ENCODE measurements at places on chromosomes 16 and 17.
A peak's percentile ranks its signal among the peaks of the same experiment; 100 is the strongest.

GRCh38 chr17:75817571-75817970, 26.6 kb downstream of the UNC13D start:
- DNase-seq: no peak

- DNase-seq: no peak
These were observed 11.4 kb downstream of the CCR7 start for GRCh38 chr17:40553694-40554534.

GRCh38 chr17:56549501-56549900, 44.0 kb upstream of the NOG start:
- DNase-seq: no peak

DNA sequence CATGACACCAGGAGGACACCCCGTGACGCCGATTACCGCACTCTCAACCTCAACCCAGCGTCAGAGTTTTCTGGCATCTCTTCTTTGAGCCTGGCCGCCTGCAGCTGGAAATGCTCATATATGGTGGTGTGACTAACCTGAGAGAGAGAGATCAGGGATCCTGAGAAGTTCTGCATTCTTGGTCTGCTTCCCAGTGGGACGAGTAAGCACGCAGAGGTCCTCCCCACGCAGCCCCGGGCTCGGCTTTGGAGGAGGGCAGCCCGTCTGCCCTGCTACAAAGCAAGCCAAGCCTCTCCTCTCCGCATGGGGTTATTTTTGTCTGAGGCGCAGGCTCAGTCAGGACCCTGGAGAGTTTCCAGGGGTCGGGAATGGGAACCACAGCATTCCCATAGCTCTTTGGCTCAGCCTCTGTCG, 16.5 kb downstream of the CRISPLD2 start:
- peak; percentile 96 for DNase-seq

GRCh38 chr17:58531661-58532554, 17.5 kb upstream of the MTMR4 start:
- no peak for DNase-seq

DNA sequence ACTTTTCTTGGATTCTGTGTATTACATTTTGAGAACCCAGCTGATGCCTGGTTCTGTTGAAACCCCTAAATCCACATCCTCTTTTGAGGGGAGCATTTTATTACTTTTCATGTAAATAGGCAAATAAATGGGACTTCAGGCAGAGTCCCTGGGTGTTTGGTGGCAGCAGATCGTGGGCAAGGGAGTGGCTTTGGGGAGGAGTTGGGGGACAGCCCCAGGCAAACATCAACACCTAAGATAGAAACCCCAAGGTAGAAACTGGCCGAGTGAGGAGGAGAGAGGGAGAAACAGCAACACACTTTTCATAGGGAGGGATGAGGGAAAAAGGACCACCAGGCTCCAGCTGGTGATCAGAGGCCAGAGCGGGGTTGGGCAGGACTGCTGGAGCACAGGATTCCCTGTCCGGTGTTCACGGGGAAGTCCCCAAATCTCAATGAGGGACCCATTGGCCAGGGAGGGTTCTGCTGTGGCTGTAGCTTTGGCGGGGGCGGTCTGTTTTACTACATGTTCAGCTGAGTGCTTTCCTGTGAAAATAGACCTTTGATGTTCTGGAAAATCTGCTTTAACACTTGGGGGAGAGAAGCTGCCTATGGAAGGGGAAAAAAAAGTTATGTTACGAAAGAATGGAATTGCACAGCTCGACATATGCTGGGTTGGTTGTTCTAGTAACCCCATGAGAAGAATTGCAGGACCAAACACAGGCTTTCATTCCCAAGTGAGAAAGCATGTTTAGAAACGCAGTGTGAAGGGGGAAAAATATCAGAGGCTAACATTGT, 46.6 kb downstream of the MSI2 start:
- no peak for DNase-seq

- no peak for DNase-seq
These were observed 487 bp downstream of the CREBBP start for GRCh38 chr16:3879887-3880564.

- no peak for DNase-seq
These were observed 27.2 kb upstream of the TOB1 start for GRCh38 chr17:50893183-50893993.

- DNase-seq: no peak
These were observed 29.5 kb downstream of the UBN1 start for GRCh38 chr16:4876646-4877379.

DNA sequence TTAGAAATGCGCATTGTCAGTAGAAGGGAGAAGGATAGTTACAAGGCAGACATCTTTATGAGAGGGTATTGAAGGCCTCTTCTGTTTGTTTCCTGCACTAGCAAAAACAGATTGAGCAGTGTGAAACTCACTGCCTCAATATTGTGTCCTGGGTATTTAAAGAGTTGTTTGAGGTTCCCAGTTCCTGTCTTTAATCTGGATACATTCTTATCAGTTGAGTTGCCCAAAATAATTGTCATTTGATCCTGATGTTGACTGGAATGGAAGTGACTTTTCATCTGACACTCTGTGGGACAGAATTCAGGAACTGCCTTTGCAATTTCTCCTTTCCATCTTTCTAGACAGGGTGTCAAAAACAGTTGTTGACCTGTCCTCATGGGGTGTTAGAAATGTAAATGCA, 1.7 kb downstream of the ATP6V0A1 start:
- no peak for DNase-seq

DNA sequence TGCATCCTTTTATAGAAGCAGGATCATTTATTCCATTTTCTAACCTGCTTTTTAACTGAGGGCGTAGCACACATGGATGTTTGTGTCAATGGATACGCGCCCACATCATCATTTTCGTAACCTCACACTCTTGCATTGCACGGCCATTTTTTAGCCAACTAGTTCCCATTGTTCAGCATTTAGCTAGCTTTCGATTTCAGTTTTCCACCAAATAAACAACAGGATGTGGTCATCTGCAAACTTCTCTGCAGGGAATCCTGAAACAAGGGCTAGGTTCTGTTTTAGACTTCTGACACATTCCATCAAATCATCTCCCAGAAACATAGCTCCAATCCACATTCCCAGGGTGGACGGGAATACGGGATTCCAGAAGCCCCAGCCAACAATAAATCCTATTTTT, 6.4 kb downstream of the CYB561 start:
- DNase-seq: no peak

DNA sequence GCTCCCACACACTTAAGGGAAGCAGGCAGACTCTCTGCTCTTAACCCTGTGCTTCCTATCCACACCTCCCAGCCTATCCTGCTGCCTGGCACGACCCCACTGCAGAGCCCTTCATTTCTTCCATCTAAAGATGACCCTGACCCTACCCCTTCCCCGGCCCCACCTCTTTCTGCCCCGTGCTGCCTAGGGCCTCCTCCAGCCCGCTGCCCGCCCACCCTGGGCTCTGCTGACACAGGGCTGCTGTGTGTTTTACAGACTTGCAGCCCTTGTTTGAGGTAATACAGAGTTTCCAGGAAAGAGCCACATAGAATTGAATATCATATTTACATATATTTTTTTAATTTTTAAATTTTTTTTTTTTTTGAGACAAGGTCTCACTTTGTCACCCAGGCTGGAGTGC, 42.0 kb downstream of the MEOX1 start:
- no peak for DNase-seq

- no peak for DNase-seq
These were observed 17.3 kb upstream of the WFDC1 start for GRCh38 chr16:84277244-84277823.

GRCh38 chr16:9787717-9788116, 394.5 kb downstream of the GRIN2A start:
- no peak for DNase-seq

- no peak for DNase-seq
These were observed 4.8 kb upstream of the PPP1R9B start for GRCh38 chr17:50155115-50155819.

DNA sequence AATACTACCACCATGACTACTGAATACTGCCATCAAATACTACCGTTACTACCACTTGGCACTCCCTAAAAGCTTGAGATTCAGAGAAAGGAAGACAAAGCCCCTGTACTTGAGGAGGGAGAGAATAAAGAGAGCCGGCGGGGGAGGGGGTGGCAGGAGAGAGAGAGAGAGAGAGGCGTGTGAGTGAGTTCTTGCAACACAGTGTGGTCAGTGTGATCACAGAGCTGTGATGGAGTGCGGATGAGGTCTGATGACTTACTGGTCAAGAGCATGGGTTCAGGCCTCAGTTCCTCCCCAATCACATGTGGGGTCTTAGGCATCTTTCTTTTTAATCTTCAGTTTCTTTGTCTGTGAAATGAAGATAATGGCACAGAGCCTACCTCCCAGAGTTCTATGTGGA, 19.2 kb downstream of the PRKCB start:
- no peak for DNase-seq

DNA sequence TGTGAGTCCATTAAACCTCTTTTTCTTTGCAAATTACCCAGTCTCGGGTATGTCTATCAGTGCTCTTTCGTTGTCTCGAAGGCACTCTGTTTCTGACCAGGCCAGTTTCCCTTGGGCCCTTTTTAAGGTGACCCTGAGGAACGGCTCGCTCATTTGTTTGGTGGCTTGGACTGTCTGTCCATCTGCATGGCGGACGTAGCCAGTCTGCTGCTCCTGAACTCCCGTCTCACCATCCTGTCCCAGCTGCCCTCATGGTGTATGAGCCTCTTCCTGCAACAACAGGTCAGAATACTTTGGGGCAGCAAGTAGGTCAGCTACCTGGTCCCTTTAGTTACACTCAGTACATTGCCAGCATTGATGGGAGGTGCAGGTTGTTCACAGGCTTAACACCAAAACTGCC, 19.0 kb downstream of the DRC7 start:
- no peak for DNase-seq

DNA sequence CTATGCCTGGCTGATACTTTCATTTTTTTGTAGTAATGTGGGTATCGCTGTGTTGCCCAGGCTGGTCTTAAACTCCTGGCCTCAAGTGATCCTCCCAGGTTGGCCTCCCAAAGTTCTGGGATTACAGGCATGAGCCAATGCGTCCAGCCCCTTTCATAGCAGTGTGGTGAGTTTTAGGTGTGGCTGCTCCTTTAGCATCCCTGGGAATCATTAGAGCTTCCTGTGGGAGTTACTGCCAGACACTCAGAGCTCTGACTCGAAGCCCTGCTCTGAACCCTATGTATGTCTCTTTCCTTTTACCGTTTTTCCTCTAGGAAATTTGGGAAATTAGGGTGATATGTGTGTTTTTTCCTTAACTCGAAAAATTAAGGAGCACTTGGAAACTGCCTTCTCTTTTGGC, 44.5 kb downstream of the NDE1 start:
- DNase-seq: no peak

DNA sequence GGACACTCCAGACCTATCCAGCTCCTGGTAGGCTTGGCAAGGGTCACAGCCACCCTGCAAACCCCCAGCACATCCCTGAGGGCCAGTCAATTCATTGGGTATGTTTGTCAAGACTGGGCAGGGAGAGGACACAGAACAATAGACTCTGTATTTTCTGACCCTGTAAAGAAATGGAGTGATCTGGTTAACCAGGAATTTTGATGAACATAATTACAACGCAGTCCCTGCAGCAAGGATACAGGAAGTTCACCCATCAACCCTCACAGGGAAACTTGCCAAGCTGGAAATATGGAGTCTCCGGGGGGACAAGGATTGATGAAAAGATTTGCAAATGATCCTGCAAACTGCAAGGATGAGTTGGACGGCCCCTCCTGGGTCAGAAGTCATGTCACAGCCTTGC, 126.1 kb upstream of the RCVRN start:
- DNase-seq: no peak

GRCh38 chr16:28880589-28880915, 2.3 kb downstream of the ATP2A1 start:
- no peak for DNase-seq

DNA sequence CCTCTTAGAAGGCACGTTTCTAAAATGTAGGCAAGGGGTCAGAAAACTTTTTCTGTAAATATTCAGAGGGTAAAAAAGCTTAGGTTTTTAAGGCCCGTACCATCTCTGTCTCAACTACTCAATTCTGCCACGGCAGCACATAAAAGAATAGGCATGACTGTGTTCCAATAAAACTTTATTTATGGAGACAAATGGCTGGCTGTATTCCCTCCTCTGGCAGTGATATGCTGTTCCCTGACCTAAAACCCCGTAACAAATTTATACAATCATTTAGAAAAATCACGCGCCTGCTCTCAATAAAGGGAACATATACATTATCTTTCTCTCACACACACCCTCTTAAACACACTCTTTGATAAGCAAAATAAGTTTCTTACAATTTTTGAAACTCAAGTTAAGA, 138.7 kb downstream of the ZFHX3 start:
- no peak for DNase-seq

DNA sequence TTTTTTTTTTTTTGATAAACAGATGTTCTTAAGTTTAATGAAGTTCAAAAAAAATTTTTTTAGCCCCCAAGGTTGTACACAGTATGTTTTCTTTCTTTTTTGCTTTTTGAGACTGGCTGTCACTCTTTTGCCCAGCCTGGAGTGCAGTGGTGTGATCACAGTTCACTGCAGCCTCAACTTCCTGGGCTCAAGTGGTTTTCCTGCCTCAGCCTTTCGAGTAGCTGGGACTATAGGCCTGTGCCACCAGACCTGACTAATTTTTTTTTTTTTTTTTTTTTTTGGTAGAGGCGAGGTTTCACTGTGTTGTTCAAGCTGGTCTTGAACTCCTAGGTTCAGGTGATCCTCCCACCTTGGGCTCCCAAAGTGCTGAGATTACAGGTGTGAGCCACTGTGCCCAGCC, 12.8 kb downstream of the ITGAE start:
- DNase-seq: no peak

DNA sequence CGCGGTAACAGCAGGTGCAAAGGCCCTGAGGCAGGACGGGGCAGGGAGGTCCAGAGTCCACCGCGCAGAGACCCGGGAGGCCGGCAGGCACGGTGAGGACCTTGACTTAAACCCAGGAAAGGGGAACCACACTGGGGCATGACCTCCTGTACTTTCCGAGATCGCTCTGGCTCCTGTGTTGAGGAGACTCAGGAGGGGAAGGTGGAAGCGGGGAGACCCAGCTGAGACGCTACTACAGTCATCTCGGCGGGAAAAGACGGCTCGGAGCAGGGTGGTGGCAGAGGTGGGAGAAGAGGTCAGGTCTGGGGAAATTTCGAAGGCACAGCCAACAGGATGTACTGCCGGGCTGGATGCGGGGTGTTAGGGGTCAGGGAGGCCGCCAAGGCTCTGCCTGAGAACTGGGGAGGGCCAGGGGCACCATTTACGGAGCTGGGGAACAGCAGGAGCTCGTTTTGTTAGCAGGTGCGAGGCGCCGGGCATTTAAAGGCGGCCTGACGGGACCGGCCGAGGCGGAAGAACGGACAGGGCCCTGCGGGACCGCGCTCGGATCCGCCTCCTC, 22.3 kb downstream of the NPTX1 start:
- no peak for DNase-seq

- no peak for DNase-seq
These were observed 60.0 kb upstream of the METRNL start for GRCh38 chr17:83019376-83019775.

DNA sequence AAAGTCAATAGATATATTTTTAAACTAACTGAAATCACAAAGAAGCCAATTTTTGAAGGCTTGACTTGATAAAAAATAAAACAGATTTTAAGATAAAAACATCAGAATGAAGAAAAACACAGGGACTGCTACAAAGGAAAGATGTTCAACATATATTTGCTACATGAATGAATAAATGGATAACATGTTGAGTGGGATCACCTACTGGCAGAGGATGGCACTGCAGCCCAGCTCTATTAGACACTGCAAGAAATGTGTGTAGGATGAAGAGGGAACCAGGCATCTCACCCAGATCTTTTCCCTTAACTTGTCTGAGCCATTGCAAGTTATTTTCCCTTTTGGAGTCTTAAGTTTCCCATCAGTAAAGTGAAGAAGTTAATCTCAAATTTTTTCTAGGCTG, 4.2 kb downstream of the AIPL1 start:
- no peak for DNase-seq

- DNase-seq: no peak
These were observed 20.5 kb upstream of the KLHL11 start for GRCh38 chr17:41885733-41886132.

GRCh38 chr17:81865733-81866439, 5.3 kb downstream of the ARHGDIA start:
- DNase-seq: no peak
